Tongue (tissue), 3 donors: ENCODE measurements at places on chromosomes 2 and 18.

- no peak for DNase-seq
These were observed 66.6 kb downstream of the ADNP2 start for GRCh38 chr18:80175451-80176204.

DNA sequence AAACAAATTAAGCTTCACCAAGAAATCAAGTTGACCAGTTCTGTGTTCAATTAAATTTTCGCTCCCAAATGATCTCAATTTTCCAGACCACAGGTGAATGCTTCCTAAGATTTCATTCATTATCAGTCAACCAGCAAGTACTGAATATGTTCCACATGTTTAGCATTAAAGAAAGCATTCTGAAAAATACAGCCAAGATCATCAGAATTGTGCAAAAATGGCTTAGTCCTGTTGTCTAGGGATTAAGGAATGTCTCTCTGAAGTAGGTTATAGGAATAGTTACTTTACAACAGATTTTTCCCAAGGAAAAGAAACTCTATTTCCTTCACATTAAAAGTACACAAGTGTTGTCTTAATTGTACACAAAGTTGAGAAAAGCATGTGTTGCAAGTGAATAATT, 69.2 kb downstream of the NRXN1 start:
- DNase-seq: no peak

DNA sequence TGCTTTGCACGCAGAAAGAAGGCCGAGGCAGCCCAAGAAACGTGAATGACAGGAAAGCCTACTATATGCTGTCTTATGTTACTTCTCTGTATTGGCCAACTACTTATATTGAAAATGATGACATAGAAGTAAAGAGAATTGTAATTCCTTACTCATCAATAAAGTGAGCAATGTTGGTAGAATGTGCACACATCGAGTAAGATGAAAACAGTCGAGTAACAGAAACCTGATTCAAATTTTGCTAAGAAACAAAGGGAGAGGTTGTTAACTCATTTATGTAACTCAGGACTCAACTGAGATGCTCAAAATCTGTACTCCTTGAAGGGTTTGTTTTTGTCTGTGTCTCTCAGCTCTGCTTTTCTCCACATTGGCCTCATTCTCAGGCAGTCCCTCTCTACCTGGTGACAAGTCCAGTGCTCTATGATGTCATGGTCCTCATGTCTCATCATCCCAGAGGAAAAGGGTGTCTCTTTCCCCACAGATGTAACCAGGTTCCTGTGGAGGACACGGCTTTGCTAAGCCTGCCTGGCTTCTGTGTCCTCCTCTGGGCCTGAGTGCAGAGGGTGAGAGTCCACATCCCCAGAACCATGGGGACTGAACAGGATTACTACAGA, 30.3 kb upstream of the CCDC93 start:
- no peak for DNase-seq

- no peak for DNase-seq
These were observed 488.9 kb downstream of the MBD2 start for GRCh38 chr18:53735526-53735925.

DNA sequence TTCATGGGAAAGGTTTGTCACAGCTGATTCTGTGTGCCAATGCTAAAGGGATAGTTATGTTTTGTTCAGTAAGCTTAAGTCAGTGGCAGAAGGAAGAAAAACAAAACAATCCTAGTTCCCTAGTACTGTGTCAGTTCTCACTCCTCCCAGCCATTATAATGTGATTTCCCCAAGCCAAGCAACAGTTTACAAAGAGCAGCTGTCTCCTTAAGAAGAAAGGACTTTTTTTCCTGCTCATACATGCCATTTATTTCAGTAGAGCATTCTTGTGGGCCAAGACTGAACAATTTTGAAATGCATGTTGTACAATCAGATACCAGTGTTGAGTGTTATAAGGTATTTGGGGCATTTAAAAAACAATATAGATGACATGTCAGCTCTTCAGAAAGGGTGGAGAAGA, 52.1 kb downstream of the NEMP2 start:
- DNase-seq: peak; percentile 60

DNA sequence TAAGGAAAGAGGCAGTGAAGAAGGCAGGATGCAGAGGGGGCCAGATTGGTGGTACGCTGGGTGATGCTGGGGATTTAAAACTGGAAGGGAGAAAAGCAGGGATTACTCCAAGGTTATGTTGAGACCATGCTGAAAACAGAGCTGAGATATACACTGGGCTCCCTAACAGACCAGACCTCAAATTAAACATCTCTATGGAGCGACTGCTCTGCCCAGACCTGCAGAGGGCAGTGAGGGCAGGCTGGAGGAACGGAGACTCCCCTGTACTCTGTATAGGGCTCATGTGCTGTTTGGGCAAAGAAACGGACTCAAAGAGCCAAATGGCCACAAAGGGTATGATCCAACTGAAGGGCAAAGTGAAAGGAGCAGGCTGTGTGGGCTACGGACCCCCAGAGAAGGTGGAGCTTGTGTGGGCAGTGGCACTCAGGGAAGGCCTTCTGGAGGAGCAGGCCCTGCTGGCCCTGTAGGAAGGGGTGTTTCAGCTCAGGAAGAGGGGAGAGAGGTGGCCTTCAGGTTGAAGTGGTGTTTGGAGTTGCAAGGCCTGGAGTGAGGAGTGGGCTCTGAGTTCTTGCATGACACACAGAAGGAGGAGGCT, 4.8 kb upstream of the CELF4 start:
- DNase-seq: no peak

DNA sequence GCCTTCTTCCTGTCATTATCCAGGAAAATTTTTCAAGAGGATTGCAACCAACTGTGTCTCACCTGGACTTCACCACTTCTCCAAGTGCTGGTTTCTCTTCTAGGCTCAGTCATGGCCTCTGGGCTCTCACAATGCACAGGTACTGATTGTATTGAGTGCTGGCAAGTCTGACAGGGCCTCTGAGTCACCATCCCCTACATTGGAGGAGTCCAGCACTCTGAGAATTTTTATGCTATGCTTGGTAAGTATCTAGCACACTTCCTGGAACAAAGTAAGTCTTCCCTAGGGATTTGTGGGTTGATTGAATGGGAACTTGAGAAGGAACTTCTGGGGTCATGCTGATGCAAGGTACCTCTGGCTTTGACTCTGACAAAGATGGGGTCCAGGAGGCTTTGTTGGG, 147.2 kb upstream of the CELF4 start:
- DNase-seq: no peak

GRCh38 chr2:80363791-80364349, 59.3 kb upstream of the LRRTM1 start:
- no peak for DNase-seq

DNA sequence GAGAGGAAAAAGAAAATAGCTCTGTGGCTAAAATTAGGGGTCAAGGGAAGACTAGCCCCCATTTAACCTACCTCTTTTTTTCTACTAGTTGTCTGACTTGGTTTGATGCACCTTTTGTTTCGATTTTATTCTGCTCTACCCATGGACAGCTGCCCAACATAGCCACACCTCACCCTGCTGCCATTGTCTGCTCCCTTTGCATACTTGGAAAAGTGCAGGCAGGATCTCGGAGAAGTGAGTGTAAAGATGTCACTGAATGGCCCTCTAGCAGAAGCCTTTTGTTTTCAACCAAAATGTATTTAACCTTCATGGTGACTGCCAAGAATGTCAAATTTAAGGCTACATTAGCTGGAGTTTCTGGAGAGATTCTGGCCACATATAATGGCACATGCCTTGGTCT, 62.9 kb downstream of the SETBP1 start:
- DNase-seq: no peak
